Activated naive CD8-positive, alpha-beta T cell treated with anti-CD3 and anti-CD28 coated beads for 36 hours (primary cell): ENCODE measurements at places on chromosomes 6 and 20. TPM values are rescaled to one million over a fixed set of nuclear protein-coding genes. Genes with fewer than 3 reads are reported as not detected.

DNA sequence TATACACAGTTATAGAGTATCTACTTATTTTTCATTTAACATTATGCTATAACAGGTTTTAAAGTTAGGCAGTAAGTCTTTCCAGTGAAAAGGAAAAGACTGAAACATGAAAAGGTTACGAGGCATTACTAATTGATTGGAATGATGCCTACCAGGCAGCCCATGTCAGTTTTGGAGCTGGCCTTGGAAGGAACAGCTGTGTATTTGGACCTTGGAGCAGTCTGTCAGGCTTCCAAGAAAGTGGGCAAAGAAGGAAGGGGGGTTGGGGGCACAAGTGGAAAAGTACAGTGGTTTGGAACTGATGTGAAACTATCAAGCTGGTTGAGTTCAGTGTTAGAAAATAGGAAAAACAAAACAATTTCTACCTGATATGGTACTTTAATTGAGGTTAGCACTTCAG, 41.7 kb downstream of the SLC16A10 start:
- H3K36me3 ChIP-seq, result peaks cover 14% of the 10 kb centered on the region
- no peak for DNase-seq
- H3K4me1 ChIP-seq, result peaks cover 6% of the 10 kb centered on the region
- no peaks in the 10 kb centered on the region for H3K27me3 ChIP-seq
- H3K27ac ChIP-seq, result no peak overlapping the region

DNA sequence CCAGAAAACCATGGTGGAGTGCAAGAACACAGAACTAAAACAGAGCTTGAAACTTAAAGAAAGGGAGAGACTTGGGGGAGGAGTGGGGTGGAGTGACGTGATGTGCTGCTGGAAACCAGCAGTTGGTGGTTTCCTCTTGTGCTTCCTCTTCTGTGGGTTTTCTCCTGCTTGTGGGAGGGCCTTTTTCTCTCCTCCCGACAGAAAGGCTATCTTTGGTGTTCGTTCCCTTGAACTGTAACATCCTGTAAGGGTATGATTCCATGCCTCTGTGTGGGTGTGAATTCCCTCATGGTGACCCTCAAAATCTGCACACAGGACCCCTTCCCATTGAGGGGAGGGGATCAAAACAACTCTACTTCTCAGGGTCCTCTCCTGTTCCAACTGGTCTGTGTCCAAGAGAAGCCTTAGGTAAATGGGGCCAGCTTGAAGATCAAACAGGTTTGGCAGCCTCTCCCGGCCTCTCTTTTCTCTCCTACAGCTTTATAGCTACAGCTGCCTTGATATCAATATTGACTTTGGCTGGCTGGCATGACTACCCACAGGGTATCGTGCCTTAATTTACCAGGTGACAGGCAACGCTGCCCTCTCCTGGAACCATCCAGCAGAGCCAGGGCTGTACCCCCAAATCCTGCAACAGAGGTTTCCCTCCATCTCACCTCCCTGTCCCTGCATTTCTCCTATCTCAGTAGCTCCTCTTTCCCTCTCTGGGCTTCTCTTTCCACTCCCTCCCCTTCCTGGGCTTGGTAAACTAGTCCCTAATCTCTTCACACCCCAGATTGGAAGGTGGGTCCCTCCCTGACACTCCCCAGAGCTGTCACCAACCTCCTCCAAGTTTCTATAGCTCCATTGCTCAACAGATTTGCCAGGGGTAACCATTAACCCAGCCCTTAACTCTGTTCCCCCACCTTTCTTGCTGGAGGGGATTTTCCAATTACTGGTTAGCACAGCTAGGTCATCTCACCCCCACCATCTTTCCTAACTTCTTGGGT, 1.5 kb upstream of the MSH5 start:
- H3K27ac ChIP-seq, result peak overlapping the region; percentile 89
- H3K36me3 ChIP-seq, result peaks cover 53% of the 10 kb centered on the region
- no peaks in the 10 kb centered on the region for H3K27me3 ChIP-seq
- peaks cover 51% of the 10 kb centered on the region for H3K4me1 ChIP-seq
- DNase-seq, result peak; percentile 60

GRCh38 chr6:121158438-121158837, 175.8 kb downstream of the TBC1D32 start:
- no peak overlapping the region for H3K27ac ChIP-seq
- H3K36me3 ChIP-seq, result peaks cover 77% of the 10 kb centered on the region
- no peaks in the 10 kb centered on the region for H3K27me3 ChIP-seq
- H3K4me1 ChIP-seq, result no peaks in the 10 kb centered on the region
- H3K4me3 ChIP-seq, result no peak overlapping the region
- no peak for DNase-seq

TCP11 gene
- total RNA-seq, result not detected

GRCh38 chr6:157305670-157306653, 17.4 kb downstream of the TMEM242 start:
- no peaks in the 10 kb centered on the region for H3K36me3 ChIP-seq
- no peaks in the 10 kb centered on the region for H3K27me3 ChIP-seq
- no peaks in the 10 kb centered on the region for H3K4me1 ChIP-seq
- no peak overlapping the region for H3K4me3 ChIP-seq
- DNase-seq, result no peak
- H3K27ac ChIP-seq, result no peak overlapping the region

DNA sequence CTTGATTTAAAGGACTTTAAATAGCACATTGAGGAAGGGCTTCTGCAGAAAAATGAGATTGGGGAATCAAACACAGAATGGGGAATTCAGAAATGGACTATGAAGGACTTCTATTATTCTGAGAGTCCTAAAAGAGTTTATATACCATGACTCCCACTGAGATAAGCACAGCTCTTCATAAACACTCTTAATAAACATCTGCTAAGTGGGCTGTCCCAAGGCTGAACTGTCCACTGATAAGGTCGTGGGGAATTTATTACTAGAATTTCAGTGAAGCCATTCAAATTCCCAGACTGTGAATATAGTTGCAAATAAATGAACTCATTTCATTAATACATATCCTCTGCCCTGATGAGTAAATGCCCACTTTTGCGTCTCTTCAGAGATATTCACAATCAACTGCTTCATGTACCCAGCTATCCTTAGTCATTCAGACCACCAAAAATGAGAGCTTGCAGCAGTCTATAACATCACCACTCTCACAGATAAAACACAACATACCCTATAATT, 468.2 kb upstream of the RUNX2 start:
- peaks cover 41% of the 10 kb centered on the region for H3K4me1 ChIP-seq
- no peak overlapping the region for H3K4me3 ChIP-seq
- H3K27me3 ChIP-seq, result no peaks in the 10 kb centered on the region
- no peak for DNase-seq

GRCh38 chr6:139173172-139173571, 38.3 kb downstream of the HECA start:
- H3K36me3 ChIP-seq, result peaks cover 72% of the 10 kb centered on the region
- peak overlapping the region; percentile 89 for H3K27ac ChIP-seq
- peaks cover 85% of the 10 kb centered on the region for H3K4me1 ChIP-seq
- peak overlapping the region; percentile 26 for H3K4me3 ChIP-seq

GRCh38 chr6:32972353-32973143, 4.2 kb downstream of the BRD2 start:
- peak overlapping the region; percentile 98 for H3K27ac ChIP-seq
- DNase-seq, result peak; percentile 54
- peaks cover 84% of the 10 kb centered on the region for H3K36me3 ChIP-seq
- peak overlapping the region; percentile 94 for H3K4me3 ChIP-seq
- peaks cover 22% of the 10 kb centered on the region for H3K4me1 ChIP-seq

- H3K27me3 ChIP-seq, result no peaks in the 10 kb centered on the region
- no peak overlapping the region for H3K4me3 ChIP-seq
- DNase-seq, result no peak
- H3K27ac ChIP-seq, result no peak overlapping the region
- no peaks in the 10 kb centered on the region for H3K4me1 ChIP-seq
These were observed 30.8 kb upstream of the COL21A1 start for GRCh38 chr6:56278171-56278591.

- no peaks in the 10 kb centered on the region for H3K36me3 ChIP-seq
- no peak for DNase-seq
- no peaks in the 10 kb centered on the region for H3K4me1 ChIP-seq
- no peak overlapping the region for H3K27ac ChIP-seq
These were observed 397.3 kb upstream of the NRSN1 start for GRCh38 chr6:23728707-23729106.

DNA sequence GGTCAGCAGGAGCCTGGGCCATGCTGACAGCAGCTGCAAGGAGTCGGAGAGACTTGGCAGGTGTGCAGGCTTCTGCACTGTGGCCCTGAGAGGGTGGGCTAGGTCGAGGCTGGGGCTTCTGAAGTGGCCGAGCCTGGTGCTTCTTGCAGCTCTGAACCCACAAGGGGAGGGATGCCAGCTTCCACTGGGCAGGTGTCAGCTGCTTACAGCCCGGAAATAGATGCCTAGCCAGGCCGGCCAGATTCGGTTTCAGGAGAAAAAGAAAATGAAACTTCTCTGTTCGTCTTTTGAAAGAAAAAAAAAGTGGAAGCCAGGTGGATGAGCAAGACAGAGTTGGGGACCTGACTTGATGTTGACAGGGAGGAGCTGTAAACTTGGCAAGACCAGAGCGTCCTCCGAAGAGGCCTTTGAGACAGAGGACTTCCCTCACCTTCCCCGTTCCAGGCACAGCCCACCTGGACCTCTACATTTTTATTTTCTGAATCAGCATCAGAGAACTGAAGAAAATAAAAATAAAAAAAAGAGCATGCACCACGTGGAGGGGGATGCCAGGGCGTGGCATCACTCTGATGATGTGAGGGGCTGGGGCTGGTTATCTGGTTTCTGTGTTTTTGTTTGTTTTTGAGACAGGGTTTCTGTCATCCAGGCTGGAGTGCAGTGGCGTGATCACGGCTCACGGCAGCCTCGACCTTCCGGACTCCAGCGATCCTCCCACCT, at the start of gene ZBP1:
ZBP1 (minus strand) TSS at position 153 of the 717 bp plus-strand sequence; CDS start at position 22, 131 bp downstream.
- DNase-seq, result peak; percentile 69
- H3K4me1 ChIP-seq, result peaks cover 54% of the 10 kb centered on the region
- peaks cover 16% of the 10 kb centered on the region for H3K36me3 ChIP-seq
- H3K27ac ChIP-seq, result peak within 1 kb of the TSS; percentile 93

HLA-DMA gene
- 16.9 TPM for total RNA-seq

GRCh38 chr6:158772851-158773371, 46.3 kb downstream of the EZR start:
- H3K36me3 ChIP-seq, result peaks cover 48% of the 10 kb centered on the region
- peak overlapping the region; percentile 84 for H3K27ac ChIP-seq
- peaks cover 60% of the 10 kb centered on the region for H3K4me1 ChIP-seq
- DNase-seq, result no peak
- no peaks in the 10 kb centered on the region for H3K27me3 ChIP-seq
- H3K4me3 ChIP-seq, result no peak overlapping the region

- peaks cover 5% of the 10 kb centered on the region for H3K36me3 ChIP-seq
- peaks cover 21% of the 10 kb centered on the region for H3K4me1 ChIP-seq
- H3K27ac ChIP-seq, result no peak overlapping the region
- H3K27me3 ChIP-seq, result peaks cover 4% of the 10 kb centered on the region
- no peak for DNase-seq
These were observed 118.7 kb downstream of the HFE start for GRCh38 chr6:26205625-26206574.

DNA sequence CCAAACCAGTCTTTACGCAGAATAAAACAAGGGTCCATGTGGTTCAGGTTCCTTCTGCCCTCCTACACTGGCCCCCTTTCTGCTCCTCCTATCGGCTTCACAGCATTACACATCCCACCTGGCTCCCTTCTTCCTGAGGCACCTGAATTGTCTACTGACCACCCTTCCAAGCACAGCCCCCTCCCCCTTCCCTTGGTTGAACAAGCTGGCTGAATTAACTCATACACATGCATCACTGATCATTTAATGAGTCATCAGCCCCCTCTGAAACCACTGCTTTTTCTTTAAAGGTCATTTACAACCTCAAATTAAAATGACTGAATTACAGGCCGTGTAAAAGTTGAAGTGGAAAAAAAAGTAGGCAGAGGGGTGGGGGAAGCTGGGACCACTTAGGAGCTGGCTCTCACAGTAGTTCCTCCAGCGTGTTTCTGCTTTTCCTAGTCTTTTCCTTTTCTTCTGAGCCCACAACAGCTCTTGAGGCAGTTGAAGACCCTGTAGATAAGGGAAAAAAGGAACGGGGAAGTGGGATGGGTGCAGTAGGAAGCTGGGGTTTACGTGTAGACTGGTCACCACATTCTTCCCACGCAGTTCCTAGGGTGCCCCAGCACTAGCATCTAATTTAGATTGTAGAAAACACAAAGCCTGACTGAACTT, 67.6 kb downstream of the FYN start:
- H3K4me3 ChIP-seq, result peak overlapping the region; percentile 66
- DNase-seq, result peak; percentile 71
- peak overlapping the region; percentile 98 for H3K27ac ChIP-seq
- H3K36me3 ChIP-seq, result peaks cover 67% of the 10 kb centered on the region
- no peaks in the 10 kb centered on the region for H3K27me3 ChIP-seq

DNA sequence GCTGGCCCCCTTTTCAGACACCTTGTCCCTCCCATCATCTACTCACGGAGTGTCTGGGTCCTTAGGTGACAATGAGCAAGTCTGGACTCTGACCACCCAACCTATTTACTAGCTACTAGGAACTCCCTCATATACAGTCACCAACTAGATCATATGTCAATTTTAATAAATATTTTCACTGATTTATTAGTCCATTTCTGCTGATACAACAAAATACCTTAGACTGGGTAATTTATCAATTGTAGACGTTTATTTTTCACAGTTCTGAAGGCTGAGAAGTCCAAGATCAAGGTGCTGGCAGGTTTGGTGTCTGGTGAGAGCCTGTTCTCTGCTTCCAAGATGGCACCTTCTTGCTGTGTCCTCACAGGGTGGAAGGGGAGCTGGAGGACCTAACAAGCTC, 229.7 kb downstream of the PTPRT start:
- H3K27me3 ChIP-seq, result peaks cover 7% of the 10 kb centered on the region
- no peak for DNase-seq

SLC22A7 gene
- total RNA-seq, result not detected

GRCh38 chr6:150299873-150300485, 68.8 kb upstream of the IYD start:
- H3K27ac ChIP-seq, result no peak overlapping the region
- H3K27me3 ChIP-seq, result peaks cover 14% of the 10 kb centered on the region
- H3K36me3 ChIP-seq, result peaks cover 2% of the 10 kb centered on the region
- H3K4me1 ChIP-seq, result peaks cover 6% of the 10 kb centered on the region

DNA sequence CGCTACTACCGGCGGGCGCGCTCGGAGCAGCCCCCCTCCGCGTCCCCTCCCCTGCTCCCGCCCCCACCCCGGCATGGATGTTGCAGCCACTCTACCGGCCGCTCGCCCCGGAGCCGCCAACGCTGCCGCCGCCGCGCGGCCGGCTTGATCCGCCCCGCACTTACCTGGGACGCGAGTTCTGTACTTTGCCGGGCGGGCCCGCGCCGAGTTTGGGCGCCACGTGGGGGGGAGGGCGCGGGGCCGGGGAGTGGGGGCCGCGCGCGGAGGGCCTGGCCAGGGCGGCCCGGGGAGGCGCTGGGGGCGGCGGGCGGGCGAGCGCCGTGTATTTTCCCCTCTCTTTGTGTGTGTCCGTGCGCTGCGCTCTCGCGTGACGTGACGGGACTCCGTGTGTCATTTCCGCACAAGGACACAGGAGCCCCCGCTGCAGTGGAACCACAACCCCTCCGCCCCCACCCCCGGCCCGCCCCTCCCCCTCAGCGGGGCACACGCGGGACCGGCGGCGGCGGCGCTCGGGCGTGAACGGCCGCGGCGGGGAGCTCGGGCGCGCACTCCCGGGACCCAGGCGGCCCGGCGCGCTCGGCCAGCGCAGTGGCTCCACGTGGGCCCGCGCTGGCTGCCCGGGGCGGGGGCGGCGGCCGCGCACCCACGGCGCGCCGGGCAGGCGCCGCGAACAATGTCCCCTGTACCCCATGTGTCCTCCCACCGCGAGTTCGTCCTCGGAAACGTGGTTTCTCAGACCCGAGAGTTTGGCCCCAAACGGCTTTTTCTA, at the start of gene BEND3:
BEND3 (minus strand) TSS at position 590 of the 769 bp plus-strand sequence. CDS start 16,230 bp downstream, outside the sequence.
- peaks cover 14% of the 10 kb centered on the region for H3K27me3 ChIP-seq
- DNase-seq, result peak; percentile 40
- peak within 1 kb of the TSS; percentile 78 for H3K4me3 ChIP-seq
- H3K36me3 ChIP-seq, result no peaks in the 10 kb centered on the region
